Left forelimb (tissue), 1 donor: ENCODE measurements at places on chromosomes 7 and 10.

- peak; percentile 70 for DNase-seq
Measured at GRCh38 chr10:90930070-90930837, 9.4 kb upstream of the ANKRD1 start.

GRCh38 chr10:1560535-1561192 lies 176.7 kb downstream of the ADARB2 start:
- DNase-seq, result no peak

DNA sequence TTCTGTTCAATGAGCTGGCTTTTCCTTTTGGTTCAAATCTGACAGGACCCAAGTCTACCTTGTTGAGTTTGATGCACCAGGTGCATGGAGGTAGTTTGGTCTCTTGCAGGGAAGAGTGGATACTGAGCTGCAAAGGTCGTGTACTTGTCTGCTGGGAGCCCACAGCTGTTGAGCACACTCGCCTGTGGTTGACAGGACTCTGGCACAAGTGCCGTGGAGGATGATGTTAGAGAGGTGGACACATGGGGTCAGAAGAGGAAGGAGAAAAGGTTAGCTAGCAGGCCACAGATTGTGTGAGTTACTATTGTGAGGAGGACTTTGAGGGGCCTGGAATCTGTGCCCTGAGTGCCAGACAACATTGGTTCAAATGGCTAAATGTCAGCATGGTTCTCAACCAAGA lies 197.3 kb downstream of the CREB5 start:
- DNase-seq, result no peak

DNA sequence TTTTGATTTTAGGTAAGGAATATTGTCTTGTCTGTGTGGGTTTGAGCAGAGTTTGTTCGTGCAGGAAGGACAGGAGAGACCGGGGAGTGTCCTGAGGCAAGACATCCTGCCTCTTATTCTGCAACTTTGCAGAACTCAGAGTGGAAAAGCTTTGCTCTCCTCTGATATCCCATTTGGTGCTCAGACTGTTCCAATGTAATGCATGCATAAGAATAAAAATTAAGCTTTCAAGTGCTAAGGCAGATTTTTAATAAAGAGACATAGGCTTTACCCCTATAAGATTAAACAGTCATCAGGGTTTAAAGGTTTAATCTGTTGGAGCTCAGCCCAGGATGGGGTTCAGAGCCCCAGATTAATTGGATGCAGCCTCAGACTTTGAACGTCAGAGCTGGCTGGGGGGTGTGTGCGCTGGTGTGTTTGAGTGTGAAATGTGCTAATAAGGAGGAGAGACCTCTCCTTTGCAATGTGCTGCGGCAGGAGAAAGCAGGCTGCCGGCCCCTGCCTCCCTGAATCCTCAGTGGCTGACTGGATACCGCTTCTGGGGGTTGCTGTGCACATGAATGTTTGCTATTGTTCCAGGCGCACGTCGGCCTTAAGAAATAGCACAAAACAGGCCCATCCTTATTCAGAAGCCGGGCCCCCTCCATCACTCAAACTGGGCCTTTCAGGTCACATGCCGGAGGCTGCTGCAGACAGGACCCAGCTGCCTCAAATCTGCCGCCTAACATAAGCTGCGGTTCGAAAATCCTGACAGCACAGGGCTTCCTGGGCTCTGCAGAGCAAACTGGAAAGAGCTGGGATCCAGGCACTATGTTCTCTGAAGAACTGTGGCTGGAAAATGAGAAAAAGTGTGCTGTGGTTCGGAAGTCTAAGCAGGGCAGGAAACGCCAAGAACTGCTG lies 84.1 kb upstream of the PRR15 start:
- DNase-seq, result no peak
